ENCODE measurements at places on chromosomes 5 and 9. TPM values are rescaled to one million over a fixed set of nuclear protein-coding genes. Genes with fewer than 3 reads are reported as not detected.

The PCDHGA2 gene
- total RNA-seq, result 2.6 TPM

The GDNF gene
- total RNA-seq, result 0.10 TPM

The PDCD1LG2 gene
- 20.4 TPM for total RNA-seq

The PITX1 gene
- total RNA-seq, result not detected

The ADAMTS19 gene
- under 0.01 TPM for total RNA-seq

The TNFSF15 gene
- total RNA-seq, result 48.1 TPM

The FREM1 gene
- 0.06 TPM for total RNA-seq

The SERINC5 gene
- total RNA-seq, result 13.5 TPM

The SLC6A7 gene
- total RNA-seq, result not detected

The RNF224 gene
- total RNA-seq, result not detected

The PRDM9 gene
- total RNA-seq, result not detected

The CDH9 gene
- total RNA-seq, result not detected

The PNPLA7 gene
- 2.4 TPM for total RNA-seq

The SOHLH1 gene
- total RNA-seq, result not detected

The FASTKD3 gene
- total RNA-seq, result 9.1 TPM

The HAPLN1 gene
- total RNA-seq, result not detected

The CATSPER3 gene
- total RNA-seq, result not detected

The IFNA2 gene
- not detected for total RNA-seq

The ARSI gene
- 1.8 TPM for total RNA-seq

The LCP2 gene
- 5.7 TPM for total RNA-seq

The FAM170A gene
- total RNA-seq, result not detected

The RGS7BP gene
- total RNA-seq, result 24.1 TPM

The PCDHA6 gene
- total RNA-seq, result 0.58 TPM

The IL13 gene
- total RNA-seq, result not detected

The LURAP1L gene
- 10.8 TPM for total RNA-seq

The BARX1 gene
- total RNA-seq, result not detected

The SLC36A2 gene
- total RNA-seq, result not detected

The OMD gene
- total RNA-seq, result not detected

The ABCA2 gene
- 27.2 TPM for total RNA-seq

The DAB2IP gene
- 31.7 TPM for total RNA-seq

The PCDHB14 gene
- 1.6 TPM for total RNA-seq

The IFT74 gene
- 6.9 TPM for total RNA-seq

Measured in glomerular endothelial cell (primary cell).